NCI-H69 (cell line): ENCODE measurements at places on chromosomes 13 and 19.

DNA sequence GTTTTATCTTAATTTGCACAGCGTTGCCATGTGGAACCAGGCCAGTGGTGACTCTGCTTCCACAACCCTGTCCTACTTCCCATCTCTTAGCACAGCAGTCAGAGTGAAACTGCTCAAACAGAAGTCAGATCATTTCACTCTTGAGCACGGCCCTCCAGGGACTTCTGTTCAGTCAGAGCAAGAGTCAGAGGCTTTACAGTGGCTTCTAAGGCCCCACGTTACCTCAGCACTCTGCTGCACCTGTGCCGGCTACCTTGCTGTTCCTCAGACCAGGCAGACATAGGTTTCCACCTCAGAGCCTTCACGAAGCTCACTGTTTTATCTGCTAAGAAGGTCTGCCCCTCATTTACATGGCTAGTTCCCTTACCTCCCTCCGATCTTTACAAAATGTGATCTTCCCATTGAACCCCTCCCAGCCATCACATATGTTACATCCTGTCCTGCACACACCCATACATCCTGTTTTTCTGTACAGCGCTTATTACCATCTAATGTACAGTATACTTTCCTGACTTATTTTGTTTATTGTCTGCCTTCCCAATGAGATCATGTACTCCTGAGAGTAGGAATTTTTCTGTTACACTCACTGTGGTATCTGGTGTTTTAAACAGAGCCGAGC is 41.6 kb downstream of the TM9SF2 start:
- no peak for DNase-seq

- peak; percentile 76 for DNase-seq
Observed at GRCh38 chr19:39110263-39110967, 15.2 kb upstream of the PAK4 start.

DNA sequence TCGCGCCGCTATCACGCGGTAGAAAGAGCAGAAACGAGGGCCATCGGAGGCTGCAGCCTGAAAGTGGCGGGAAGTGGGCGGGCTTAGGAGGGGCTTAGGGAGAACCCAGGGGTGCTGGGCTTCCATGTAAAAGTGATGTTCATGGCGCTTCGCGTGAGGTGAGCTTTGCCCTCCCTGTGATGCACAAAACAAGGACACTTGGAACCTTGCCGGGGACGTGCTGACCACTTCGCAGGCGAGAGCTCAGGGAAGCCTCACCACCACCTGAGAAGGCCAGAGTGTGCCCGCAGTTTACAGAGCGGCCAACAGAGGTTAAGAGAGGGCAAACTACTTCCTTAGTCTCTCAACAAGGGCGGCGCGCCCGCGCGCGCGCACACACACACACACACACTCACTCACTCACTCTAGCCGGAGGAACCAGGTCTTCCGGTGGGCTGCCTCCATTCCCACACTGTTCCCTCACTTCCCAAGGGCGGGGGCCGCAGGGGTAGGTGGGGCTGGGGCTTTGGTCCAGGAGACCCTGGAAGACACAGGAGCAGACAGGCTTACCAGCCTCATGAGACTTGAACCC is 651 bp downstream of the GAPDHS start:
- no peak for DNase-seq

- no peak for DNase-seq
Observed at GRCh38 chr13:71879129-71879535, 12.1 kb upstream of the DACH1 start.

DNA sequence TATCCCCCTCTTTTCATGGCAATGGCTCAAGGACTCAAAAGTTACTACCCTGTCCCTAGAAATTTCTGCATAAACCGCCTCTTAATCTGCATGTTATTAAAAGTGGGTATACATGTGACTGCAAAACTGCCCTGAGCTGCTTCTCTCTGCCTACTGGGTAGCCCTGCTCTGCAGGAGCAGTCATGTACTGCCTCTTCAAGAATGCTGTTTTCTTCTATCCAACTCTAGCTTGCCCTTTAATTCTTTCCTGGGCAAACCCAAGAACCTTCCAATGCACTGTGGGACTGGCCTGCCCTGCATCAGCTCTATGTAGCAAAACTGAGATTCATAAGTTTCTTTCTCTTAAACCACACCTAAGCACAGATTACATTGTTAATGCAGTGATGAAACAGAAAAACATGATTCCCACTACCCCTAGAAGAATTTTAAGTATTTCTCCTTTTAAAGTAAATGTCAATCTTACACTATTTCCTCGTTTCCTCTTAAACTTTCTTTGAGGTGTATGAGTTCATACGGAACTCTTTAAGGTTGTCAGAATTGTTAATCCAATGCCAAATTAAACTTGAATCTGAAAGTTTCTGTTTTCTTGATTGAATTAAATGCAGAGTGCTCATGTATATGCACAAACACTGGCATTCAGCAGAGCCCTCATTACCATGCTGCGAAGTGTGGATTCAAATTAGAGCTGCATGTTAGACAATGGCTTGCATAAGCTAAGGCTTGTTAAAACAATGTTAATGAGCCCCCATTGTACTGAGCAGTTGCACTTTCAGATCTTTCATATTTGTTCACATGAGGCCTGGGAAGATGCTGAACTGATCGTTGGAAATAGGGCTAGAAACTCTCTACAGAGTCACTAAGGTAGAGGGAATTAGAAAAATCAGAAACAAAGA is 669.9 kb upstream of the PCDH20 start:
- DNase-seq, result peak; percentile 74

DNA sequence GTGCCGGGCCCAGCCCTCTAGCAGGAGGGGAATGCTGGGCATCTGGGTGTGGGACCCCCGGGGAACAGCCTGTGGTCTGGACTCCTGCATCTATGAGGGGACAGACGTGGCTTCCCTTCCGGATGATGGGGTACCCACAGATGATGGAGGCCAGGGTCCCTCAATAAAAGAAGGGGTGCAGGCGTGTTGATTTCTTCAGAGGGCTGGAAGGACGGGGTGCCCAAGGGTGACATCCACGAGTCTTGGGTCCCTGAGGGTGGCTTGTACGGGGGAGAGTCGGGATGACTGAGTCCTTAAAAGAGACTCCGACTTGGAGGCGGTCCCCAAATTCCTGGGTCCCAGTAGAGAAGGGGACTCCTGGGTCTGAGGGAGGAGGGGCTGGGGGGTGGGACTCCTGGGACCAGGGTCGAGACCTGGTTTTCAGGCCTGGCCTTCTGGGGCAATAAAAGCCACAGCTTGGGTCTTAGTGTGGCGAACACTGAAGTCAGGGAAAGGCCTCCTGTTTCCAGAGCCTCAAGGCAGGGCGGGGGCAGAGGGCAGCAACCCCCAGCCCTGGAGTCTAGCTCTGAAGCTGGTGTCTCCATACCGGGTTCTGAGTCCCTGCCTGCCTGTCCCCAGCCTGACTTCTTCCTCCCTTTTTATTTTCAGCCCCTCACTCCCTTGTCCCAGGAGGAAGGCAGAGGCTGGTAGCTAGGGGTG is 459 bp upstream of the GRIN2D start:
- DNase-seq, result peak; percentile 55

- peak; percentile 93 for DNase-seq
Observed at GRCh38 chr13:50357586-50358118, 342.4 kb downstream of the KCNRG start.

GRCh38 chr19:41708481-41708880 is at the start of gene CEACAM5:
CEACAM5 (plus strand) TSS chr19:41708626; CDS start chr19:41708732, 106 bp downstream.
- peak; percentile 19 for DNase-seq

GRCh38 chr19:28443361-28443760 is 769.6 kb downstream of the UQCRFS1 start:
- DNase-seq, result no peak

DNA sequence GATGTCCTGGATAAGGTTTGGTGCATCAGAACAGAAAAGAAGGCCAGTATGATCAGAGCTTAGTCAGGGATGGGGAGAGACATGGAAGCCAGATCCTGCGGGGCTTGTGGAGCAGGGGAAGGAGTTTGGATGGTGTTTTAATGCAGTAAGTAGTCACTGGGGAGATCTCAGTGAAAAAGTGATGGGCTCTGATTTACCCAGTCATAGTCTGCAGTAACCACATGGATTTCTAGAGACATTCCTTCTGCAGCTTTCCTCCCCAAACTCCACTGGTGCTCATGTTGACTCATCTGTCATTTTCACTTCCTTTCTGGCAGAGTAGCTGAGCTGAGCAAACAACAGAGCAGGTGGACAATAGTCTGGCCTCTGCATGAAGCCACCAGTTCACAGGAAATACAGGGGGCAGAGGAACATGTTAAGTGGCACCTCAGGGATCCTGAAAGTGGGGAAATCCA is 144.1 kb downstream of the DPF1 start:
- peak; percentile 96 for DNase-seq

GRCh38 chr13:71118779-71119364 is 748.1 kb downstream of the DACH1 start:
- peak; percentile 90 for DNase-seq

- peak; percentile 82 for DNase-seq
Observed at GRCh38 chr19:7904074-7905020, 670 bp downstream of the MAP2K7 start.
